ENCODE measurements at places on chromosomes 11 and 22.

GRCh38 chr22:48240148-48240934 lies 1477.9 kb downstream of the TBC1D22A start:
- DNase-seq: no peak

- no peak for DNase-seq
Observed at GRCh38 chr11:15801126-15801525, 555.2 kb downstream of the SOX6 start.

DNA sequence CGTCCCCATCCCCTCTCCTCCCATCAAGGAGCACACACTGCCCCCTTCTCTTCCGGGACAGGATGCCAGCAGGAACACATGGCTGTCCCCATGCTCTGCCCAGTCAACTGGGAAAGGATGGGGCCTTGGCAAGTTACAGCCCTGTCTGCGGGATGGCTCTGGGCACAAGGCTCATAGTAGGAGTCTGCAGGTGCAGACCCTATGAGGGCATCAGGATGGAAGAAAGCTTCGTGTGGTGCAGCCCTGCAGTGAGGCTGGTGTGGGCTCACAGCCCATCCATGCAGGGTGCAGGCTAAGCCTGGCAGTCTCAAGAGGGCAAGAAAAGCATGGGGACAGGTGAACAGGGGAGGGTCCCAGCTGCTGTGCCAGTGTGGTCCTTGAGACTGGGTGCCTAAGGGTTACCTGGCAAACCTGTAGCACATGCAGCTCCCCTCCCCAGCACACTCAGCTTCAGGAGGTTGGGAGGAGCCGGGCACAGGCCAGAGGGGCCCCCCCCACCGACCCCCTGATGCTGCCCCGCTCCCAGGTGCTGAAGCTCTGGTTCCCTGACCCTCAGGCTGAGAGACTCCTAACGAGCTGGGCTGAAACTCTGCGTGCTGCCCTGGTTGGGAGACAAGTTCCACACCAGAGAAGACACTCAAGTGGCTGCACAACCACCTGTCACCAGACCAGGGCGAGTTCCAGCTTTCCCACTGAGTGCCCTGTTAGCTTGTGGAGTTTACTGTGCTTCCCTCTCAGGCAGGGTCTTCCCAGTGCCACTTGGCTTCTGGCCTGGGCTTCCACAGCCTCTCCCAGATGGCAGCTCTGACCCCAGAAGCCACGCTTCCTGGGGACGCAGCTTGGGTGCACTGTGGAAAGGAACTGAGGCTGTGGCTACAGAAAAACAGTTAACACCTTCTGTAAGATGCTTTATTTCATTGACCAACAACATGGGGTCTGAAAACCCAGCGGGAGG lies 3.3 kb upstream of the SCARF2 start:
- DNase-seq: no peak

- no peak for DNase-seq
Observed at GRCh38 chr11:114026355-114026754, 33.2 kb upstream of the ZBTB16 start.

- no peak for DNase-seq
Observed at GRCh38 chr22:44352378-44353035, 39.8 kb upstream of the SHISAL1 start.

DNA sequence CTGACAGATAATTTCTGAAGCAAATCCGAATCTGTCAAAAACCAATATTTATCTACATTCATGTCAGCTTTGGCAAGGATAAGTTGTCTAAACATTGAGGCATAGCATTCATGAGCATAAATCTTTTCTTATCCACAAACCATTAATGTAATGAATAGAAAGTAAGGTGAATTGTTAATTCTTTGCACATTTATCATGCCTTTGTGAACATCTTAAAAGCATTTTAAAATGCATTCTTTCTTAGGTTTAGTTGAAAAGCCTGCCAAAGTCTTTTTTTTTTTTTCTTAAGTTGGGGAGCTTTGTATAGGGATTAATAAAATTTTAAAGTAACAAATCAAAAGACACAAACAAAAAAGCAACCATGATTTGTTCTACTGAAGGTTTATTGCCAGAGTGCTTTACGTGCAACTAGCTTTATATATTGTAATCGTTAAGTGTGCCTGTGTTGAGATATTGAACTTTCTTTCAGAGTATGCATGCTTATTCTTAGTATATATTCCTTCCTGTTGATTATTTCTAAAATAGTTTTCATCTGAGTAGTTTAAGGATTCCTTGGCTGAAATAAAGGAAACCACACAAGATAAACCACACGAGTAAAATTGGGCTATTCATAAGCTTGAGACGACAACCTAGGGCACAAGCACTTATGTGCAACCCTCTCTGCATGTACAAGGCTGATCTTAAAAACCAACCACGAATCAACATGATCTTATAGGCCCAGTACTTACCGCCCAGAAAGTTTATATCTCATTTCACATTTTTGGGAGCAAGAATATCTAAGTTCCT lies 1110.9 kb upstream of the CNTN5 start:
- no peak for DNase-seq

DNA sequence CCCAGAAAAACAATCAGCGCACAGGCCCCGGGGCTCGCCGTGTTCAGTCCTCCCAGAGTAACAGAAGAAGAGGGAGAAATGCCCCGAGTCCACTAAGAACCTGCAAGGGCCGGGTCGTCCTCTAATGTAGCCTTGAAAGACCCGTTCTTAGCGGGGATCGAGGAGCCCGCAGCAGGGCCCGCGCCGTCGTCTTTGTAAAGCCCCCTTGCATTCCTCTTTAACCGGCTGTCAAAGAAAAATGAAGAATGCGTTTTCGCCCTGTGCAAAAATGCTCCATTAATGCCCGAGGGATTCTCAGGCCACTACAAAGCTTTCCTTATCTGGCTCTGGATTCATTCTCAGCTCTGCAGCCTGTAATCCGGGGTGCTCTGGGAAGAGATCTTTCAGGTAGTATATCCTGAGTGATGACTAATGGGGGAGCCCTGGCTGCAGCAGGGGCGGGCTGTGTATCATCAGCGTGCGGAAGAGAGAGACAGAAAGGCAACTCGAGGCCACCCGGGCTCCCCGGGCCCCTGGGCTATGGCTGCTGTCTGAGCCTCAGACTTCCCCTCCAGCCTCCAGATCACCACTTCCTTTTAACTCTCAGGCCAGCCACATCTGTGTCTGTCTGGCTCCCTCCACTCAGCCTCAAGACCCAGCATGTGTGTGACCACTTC lies 78.2 kb downstream of the FBLN1 start:
- no peak for DNase-seq

- no peak for DNase-seq
Observed at GRCh38 chr22:24875862-24876506, 70.0 kb downstream of the SGSM1 start.

DNA sequence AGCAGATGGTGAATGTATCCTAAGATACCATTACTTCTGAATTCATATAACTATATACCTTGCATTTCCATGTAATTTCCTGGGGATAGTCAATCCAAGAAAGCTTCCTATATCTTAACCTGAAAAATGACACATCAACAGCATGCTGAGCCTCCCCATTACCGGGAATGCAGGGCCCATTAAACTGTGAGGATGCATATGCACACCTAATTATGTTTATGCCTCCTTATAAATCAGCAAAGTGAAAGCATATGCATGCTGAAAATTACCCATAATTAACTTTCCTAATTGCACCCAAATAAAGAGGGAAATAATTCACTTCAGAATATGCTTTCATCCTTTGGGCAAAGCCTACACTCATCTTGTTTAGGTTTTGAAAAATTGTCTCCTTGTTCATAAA lies 663.0 kb downstream of the KCNA4 start:
- no peak for DNase-seq

- DNase-seq: no peak
Observed at GRCh38 chr22:41919357-41920224, 4.7 kb upstream of the SHISA8 start.

DNA sequence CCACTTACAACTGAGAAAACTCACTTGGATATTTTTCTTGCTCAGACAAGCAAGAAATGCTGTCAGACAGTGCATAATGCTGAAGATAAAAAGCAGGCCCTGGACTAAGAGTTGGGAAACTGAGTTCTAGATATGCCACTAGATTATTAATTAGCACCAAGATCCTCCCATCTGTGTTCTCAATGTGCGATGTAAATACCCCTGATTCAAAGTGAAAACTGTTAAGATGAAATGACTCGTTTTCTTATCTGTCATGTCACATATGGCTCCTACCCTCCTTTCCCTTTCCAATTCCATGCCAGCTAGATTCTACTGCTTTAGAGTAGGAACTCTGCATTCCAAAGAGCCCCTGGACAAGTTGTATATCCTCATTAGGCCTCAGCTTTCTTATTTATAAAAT lies 88.9 kb upstream of the CLNS1A start:
- DNase-seq: no peak

- DNase-seq: no peak
Observed at GRCh38 chr22:49655168-49655812, 172.4 kb downstream of the BRD1 start.

DNA sequence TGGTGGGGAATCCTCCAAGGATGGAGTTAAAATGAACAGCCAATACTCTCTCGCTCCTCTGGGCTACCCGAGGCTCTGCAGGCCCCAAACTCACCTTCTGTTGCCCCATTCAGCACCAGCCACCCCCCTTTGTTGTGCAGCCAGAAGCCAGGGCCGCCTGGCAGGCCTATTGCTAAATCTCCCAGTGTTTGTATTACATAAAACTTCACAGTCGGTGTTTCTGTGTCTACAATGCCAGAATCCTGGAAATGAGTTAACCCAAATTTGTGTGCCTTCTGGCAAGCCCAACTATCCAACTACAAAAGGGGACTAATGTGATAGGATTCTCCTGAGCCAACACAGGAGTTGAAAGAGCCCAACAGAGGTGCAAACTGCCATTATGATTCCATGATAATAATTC lies 9.3 kb downstream of the KCNJ5 start:
- no peak for DNase-seq

DNA sequence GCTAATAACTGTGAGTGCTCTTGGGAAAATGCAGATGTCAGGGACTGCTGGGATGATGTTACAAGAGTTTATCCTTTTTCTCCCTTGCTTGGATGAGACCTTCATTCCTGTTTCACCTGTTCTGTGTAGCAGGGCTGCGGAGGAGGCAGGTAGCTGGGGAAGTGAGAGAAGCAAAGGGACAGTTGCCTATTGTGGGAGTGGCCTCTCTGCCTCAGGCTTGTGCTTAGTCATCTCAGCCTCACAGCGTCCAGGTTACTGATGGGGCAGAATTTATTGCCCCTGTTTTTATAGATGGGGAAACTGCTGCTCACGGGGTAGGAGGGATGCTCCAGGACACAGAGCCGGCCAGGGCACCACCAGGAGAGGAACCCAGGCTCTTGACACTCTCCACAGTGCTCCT lies 1.7 kb downstream of the STX3 start:
- no peak for DNase-seq

GRCh38 chr11:127218275-127218608 lies 217.7 kb upstream of the KIRREL3 start:
- DNase-seq: no peak

DNA sequence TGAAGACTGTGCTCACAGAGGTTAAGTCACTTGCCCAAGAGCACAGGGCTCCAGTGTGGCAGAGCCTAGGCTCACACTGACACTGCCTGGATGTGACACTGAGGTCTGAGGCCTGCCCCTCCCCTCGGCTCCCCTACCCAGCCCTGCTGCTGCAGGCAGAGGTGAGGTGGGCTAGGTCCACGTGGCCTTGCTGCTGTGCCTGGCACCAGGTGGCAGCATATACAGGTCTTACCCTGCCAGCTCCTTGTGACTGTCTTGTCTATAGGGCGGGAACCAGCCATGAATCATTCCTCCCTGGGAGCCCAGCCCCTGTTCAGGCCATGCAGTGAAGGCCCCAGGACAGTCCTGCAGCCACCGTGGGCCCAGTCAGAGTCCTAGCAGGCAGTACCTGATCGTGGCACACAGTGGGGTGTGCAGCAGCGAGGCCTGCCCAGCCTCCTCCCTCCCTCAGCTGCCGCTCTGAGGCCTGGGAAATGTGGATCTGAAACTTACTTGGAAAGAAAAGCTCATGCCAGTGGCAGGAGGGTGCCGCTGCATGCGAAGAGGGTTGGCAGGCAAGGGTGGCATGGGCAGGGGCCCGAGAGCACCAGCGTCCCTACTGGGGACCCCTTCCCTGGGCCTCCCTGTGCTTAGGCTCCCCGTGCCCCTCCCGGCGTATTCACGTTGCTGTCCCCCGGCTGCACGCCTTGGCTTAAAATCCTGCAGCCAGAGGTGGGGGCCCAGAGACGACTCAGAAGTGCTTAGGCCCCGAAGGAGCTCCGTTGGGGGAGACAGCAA lies 1.2 kb upstream of the CERK start:
- no peak for DNase-seq

DNA sequence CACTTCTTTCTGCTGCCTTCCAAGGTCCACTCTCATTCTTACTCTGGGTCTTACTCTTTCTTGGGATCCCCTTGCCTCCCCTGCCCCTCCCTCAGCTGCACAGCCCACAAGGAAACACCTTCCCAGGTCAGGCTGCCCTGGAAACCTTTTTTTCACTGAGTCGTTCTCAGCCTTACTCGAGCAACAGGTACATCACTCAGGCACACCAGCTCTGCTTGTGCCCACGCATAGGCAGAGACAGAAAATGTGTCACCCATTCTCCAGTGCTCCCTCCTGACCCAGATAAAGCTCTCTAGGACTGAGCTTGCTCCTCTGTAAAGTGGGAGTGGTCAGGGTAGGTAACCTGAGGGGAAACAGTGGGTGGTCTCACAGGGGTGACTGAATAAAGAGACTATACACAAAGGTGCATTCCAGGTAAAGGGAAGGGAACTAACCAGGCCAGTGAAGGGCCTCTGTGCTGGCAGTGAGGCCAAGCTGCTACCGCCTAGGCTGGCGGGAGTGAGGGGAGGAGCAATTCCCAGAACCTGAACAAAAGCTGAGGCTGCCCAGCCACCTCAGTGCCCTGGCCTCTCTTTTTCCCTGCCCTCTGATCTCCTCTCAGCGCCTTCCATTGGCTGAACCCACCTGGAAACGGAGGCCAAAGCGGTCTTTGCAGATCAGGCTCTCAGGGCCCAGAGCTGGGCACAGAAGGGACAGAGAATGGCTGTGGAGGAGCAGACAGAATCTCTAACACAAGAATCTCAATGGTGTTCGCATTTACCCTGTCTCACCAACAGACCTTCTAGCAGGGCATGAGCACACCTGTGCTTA lies 15.9 kb downstream of the PRG3 start:
- no peak for DNase-seq

- no peak for DNase-seq
Observed at GRCh38 chr11:125155100-125155444, 9.5 kb upstream of the PKNOX2 start.

- DNase-seq: peak; percentile 87
Observed at GRCh38 chr22:23849009-23850006, 8.4 kb upstream of the SLC2A11 start.

DNA sequence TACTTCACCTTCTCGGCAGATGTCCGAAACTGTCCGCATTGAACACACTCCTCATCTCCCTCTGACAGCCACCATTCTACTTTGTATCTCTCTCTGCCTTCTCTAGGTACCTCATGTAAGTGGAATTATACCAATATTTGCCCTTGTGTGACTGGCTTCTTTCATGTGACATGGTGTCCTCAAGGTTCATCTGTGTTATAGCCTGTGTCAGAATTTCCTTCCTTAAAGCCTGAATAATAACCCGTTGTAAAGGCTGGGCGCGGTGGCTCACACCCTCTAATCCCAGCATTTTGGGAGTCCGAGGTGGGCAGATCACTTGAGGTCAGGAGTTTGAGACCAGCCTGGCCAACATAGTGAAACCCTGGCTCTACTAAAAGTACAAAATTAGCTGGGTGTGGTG lies 40.4 kb upstream of the PPP6R3 start:
- no peak for DNase-seq
